ENCODE measurements at places on chromosomes 2 and 18.
A peak's percentile ranks its signal among the peaks of the same experiment; 100 is the strongest.

GRCh38 chr2:63122921-63123320 lies 72.3 kb downstream of the OTX1 start:
- no peak for DNase-seq

DNA sequence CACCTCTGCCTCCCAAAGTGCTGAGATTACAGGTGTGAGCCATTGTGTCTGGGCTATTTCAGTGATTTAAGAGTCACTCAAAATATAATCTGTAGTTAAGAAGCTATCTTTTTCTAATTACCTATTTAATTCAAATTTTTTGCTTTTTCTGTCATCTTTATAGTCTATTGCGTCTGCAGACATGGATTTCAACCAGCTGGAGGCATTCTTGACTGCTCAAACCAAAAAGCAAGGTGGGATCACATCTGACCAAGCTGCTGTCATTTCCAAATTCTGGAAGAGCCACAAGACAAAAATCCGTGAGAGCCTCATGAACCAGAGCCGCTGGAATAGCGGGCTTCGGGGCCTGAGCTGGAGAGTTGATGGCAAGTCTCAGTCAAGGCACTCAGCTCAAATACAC lies 95.1 kb downstream of the COMMD1 start:
- DNase-seq: no peak

GRCh38 chr2:182229297-182229696 lies 197.5 kb downstream of the PDE1A start:
- DNase-seq: no peak

DNA sequence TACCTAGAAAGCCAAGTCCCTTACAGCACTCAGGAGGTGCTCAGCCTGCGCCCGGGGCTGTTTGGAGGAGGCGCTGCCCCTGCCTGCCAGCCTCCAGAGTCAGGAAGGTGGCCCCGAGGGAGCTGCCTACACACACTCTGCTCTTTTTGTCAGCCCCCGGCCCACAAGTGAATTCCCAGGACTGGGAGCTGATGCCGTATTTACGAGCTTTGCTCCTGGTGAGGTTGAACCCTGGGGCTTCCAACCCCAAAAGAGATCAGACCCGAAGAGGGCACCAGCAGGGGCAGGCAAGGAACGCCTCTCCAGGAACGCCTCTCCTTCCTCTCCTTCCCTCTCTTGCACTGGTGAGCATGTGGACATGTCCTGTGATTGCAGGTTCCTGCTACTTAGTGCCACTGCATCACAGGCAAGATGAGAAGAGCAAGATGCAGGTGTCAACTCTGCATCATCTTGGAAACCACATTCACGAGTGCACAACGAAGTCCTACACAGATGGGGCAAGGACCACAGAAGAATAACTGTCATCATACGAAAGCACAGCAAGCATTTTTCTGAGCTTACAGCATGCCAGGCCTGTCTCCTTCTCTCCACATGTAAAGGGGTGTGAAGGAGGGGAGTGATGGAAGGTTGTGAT lies 126.7 kb downstream of the NDUFA10 start:
- DNase-seq: no peak

GRCh38 chr18:13110559-13110958 lies 108.0 kb upstream of the LDLRAD4 start:
- DNase-seq: no peak

DNA sequence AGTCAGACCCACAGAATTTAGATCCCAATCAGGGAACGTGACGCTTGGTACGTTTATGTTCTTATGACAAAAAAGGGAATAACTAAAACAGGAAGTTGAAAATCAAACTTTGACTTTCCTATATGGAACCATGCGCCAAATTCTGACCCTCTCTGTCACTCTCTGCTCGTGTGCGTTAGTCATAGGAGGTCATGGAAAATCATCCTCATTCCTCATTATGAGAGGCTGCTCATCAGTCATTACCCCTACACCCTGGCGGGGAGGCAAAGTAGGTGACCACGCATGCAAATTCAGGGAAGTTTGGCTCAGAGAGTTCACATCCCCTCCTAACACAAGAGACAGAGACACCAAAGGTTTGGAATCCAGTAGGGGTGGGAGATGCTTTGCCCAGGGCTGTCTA lies 15.5 kb downstream of the IL1F10 start:
- DNase-seq: no peak

DNA sequence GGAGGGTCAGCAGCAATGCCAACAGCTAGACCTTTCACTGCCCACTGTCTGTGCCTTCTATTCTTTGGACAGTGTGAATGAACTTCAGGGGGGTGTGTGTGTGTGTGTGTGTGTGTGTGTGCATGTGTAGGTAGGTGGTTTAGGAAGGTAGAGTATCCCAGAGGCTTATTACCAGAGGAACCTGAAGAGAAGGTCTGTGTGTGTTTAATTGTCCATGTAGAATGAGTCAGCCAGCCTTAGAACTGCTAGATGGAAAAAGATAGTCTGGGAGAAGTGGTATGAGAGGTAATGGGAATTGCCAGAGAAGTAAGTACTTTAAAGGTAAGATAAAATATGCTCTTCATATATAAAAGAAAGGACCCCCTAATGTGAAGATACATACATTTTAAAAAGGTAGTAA lies 522.2 kb downstream of the PIK3C3 start:
- DNase-seq: no peak

GRCh38 chr2:73176881-73177644 lies 25.3 kb upstream of the NOTO start:
- DNase-seq: peak; percentile 87

DNA sequence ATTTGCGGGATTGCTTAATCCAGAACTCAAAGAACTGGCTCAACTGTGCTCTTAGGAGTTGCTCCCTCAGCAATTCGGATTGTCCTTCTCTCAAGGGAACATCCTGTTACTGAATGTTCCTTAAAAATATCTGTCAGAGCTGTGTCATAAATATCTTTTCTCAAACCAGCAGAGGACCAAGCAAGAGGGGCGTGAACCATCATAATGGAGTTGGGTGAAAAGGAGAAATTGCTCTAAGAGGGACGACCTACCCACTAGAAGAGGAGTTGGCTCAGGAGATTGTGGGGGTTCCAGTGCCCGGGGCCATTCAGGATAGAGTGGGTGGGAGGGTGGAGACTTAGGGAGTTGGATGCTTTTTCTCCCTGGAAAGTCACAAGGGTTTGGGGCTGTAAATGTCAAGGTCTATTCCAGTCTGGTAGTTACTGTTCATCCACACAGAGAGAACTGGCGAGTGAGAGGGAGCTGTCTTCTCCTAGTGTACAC lies 59.5 kb downstream of the MERTK start:
- no peak for DNase-seq

DNA sequence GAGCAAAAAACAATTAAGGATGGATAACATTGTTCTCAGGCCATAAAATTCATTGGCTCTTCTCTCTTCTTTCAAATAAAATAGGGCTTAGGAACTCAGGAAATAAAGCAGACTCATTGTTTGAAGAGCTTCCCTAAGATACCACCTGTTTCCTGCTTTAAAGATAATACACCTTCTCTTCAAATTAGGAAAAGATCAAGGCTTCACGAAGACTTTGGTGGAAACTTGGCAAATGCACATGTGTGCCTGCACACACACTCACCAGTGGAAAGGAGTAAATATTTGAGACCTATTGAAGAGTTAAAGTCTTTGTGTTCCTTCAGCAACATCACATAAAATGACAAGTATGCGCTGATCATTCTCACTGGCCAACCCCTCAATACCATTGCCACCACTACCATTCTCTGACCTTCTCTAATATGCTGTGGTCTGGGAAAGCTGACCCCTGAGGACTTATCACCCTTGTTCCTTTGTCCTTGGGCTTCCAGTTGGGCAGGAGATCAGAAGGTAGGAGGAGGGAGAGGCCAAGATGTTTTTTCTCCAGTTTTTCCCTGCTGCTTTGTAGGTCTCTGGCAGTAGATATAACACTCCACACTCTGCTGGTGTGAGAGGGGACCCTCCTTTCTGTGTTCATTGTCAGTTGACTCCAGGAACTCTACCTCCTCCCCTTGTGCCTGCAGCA lies 53.5 kb upstream of the SPOPL start:
- DNase-seq: no peak

DNA sequence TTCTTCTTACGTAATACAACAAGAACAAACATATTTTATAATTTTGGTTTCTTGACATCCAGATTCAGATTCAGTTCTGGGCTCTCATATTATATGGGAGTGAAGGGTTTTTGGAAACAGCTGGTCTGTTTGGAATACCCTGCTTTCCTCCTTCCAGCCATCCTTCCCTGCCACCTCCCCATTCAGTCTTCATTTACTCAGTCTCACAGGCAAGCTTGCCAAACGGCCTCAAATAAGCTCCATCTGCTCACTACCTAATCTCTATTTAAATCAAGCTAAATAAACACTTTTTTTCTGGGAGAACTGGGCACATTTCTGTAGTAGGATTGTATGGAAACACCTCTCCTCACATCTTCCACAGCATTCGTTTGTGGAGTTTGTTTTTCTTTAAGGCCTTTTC lies 147.5 kb downstream of the RND3 start:
- DNase-seq: no peak

- no peak for DNase-seq
These were observed 325.6 kb downstream of the NR4A2 start for GRCh38 chr2:156006721-156007618.

DNA sequence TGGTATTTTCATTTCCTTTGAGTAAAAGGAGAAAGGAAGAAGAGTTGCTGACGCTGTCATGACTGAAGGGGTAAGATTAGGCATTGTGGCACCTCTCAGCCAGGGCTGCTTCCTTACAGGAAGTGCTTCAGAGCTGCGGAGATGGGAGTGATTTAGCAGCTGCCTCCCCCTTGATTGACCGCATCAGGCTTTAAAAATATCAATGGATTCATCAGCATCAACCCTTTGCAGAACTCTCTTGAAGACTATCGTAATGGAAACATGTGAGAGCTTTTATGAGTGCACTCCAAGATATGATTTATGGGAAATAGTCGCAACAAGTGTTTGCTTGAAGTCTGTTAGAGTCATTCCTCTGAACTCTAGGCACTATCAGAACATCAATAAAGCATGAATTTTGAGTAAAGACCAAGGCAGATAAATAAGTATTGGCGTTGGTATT lies 141.1 kb downstream of the CSRNP3 start:
- no peak for DNase-seq

DNA sequence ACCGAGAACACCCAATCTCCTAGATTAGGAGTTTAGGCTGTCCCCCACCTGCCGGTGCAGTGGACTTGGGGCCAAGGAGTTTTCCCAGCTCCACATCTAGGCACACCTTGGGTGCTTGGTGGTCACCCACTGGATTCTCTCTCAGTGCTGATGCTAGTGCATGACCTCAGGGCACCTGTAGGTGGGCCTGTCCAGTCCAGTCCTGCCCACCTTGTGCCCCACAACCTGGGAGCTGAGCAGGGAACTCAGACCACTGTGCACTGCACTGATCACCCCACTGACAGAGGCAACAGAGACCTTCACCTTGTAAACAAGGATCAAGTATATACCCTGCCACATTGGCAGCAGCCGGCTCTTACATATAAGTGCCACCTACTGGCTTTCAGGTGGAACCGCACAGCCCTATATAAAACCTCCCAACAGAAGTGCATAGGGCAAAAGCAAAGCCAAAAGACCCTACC lies 12.7 kb upstream of the CDH19 start:
- peak; percentile 8 for DNase-seq

Measured in activated CD4-positive, alpha-beta T cell treated with anti-CD3 and anti-CD28 coated beads, Interleukin-2, Interleukin-4, amounts not matched to agents 100 ng/mL and 50 ng/mL, durations not matched to agents 16 hours and 8 hours (primary cell).